Body of pancreas (tissue), 4 donors: ENCODE measurements at places on chromosomes 2 and 18. TPM values are rescaled to one million over a fixed set of nuclear protein-coding genes. Genes with fewer than 3 reads are reported as not detected.

The FAM124B gene
- not detected for total RNA-seq

DNA sequence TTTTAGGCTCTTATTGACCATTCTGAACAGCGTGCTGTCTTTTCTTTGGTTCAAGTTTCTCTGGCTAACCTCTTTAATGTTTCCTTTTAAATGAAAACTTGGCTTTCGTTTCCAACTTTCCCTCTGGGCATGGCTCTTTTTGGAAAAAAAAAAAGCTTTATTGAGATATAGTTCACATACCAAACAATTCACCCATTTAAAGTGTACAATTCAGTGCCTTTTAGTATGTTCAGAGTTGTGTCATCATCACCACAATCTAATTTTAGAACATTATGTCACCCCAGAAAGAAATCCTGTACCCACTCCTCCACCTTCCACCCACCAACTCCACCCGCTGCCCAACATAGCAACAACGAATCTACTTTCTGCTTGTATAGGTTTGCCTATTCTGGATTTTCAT lies 322.4 kb downstream of the ADCYAP1 start:
- no peak for DNase-seq

- DNase-seq, result peak; percentile 47
These were observed 199.3 kb upstream of the EPAS1 start for GRCh38 chr2:46097714-46098480.

DNA sequence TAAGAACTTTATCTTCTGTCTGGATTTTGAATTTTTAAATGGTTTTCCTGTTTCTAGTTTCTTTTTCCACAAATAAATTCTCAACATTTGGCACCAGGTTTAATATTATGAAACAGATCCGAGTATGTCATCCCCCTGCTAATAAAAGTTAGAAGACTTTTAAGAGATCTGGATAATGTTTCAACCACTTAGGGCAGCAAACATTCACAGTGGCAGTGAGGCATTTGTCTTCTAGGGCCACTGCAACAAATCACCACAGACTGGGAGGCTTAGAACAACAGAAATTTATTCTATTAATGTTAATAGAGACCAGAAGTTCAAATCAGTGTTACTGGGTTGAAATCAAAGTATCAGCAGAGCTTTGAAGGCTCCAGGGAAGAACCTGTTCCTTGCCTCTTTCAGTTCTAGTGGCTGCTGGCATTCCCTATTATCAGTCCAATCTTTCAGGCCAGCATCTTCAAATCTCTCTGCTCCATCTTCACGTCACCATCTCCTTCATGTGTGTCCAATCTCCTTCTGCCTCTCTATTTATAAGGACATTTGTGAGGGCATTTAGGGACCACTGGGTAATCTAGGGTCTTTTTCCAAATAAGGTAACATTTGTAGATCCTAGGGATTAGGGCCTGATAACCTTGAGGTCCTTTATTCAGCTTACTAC lies 23.4 kb downstream of the ACSL3 start:
- DNase-seq, result no peak
